ENCODE measurements at places on chromosomes 2 and 18. TPM values are rescaled to one million over a fixed set of nuclear protein-coding genes. Genes with fewer than 3 reads are reported as not detected.

PCARE gene
- total RNA-seq = not detected

- H3K27ac ChIP-seq = no peak overlapping the region
- no peaks in the 10 kb centered on the region for H3K36me3 ChIP-seq
- no peaks in the 10 kb centered on the region for H3K4me1 ChIP-seq
- H3K4me3 ChIP-seq = no peak overlapping the region
These were observed 48.6 kb downstream of the AP1S3 start for GRCh38 chr2:223788826-223789225.

ARHGEF4 gene
- 4.8 TPM for total RNA-seq

GRCh38 chr2:64812285-64812684 is 158.6 kb upstream of the SERTAD2 start:
- no peaks in the 10 kb centered on the region for H3K36me3 ChIP-seq
- DNase-seq = no peak
- peaks cover 9% of the 10 kb centered on the region for H3K4me1 ChIP-seq
- H3K27ac ChIP-seq = no peak overlapping the region

GRCh38 chr18:74546751-74547530 is 12.6 kb downstream of the CNDP1 start:
- H3K27me3 ChIP-seq = no peaks in the 10 kb centered on the region
- no peak overlapping the region for H3K27ac ChIP-seq
- no peaks in the 10 kb centered on the region for H3K36me3 ChIP-seq
- no peak overlapping the region for H3K4me3 ChIP-seq
- H3K4me1 ChIP-seq = no peaks in the 10 kb centered on the region

DNA sequence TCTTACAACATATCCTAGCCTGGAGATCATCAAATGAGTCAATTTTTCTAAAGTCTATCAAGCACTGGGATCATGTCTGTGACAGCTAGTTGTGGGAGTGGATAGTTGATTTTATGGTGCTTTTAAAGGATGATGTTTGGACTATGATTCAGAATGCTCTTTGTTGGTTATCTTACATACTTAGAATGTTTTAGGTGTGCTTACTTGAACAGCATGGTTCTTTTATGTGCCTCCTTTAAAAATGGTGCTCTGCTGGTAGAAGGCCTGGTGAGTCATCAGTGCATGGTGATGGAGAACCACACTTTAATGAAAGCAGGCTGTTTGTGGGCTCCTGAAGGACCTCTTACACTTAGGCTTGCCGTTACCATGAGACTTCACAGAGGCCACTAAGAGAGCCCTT is 682.7 kb upstream of the FANCL start:
- peak overlapping the region; percentile 62 for H3K27ac ChIP-seq
- H3K4me1 ChIP-seq = peaks cover 29% of the 10 kb centered on the region
- H3K36me3 ChIP-seq = no peaks in the 10 kb centered on the region
- H3K4me3 ChIP-seq = no peak overlapping the region
- peak; percentile 93 for DNase-seq

DNA sequence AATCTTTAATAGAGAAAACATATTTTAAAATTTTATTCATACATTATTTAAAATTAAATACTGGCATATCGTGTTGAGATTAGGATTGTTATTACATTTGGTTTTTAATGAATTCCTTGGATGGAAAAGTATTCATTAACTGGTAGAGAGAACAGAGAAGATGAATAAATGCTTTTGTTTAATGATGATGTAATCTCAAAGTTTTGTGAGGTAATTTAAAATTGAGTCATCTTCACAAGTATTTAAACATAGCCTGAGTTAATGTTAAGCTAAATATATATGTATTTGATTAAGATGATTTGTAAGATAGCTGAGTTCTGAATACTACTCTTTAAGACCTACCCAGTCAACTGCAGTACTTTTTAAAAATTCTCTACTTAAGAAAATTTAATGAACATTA is 713.4 kb upstream of the VRK2 start:
- no peaks in the 10 kb centered on the region for H3K36me3 ChIP-seq
- no peaks in the 10 kb centered on the region for H3K4me1 ChIP-seq
- no peak overlapping the region for H3K27ac ChIP-seq

DNA sequence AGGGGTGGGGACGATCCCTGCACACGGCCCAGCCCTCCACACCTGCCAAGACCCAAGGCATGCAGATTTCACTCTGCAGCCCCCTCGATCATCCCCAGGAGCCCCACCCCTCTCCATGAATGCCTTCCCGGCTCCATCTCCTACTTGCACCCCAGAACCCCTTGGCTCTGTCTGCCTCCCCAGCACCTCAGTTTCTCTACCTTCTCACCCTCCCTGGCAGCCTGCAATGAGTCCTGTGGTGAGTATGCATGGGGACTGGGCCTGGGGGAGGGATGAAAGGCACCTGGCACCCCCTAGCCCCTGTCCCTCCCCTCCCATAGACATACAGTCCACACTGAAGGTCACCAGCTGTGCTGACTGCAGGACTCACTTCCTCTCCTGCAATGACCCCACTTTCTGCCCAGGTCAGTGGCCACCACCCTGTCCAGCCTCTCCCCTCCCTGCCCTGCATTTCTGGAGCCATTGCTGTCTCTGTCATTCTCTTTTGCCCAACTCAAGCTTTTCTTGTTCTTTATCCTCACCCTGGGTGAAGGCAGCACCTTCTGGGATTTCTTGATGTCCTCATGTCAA is 1.0 kb downstream of the TEX51 start:
- no peak overlapping the region for H3K4me3 ChIP-seq
- no peaks in the 10 kb centered on the region for H3K27me3 ChIP-seq
- DNase-seq = no peak
- H3K27ac ChIP-seq = no peak overlapping the region

GIGYF2 gene
- total RNA-seq = 40.9 TPM

CCDC121 gene
- total RNA-seq = 1.2 TPM

SLC14A1 gene
- total RNA-seq = not detected

GKN2 gene
- not detected for total RNA-seq

- peak; percentile 47 for DNase-seq
- no peak overlapping the region for H3K4me3 ChIP-seq
- H3K27ac ChIP-seq = no peak overlapping the region
- peaks cover 1% of the 10 kb centered on the region for H3K4me1 ChIP-seq
- H3K36me3 ChIP-seq = no peaks in the 10 kb centered on the region
These were observed 52.5 kb downstream of the KCNE4 start for GRCh38 chr2:223104336-223105132.

- DNase-seq = no peak
- H3K27ac ChIP-seq = no peak overlapping the region
- no peaks in the 10 kb centered on the region for H3K36me3 ChIP-seq
- no peak overlapping the region for H3K4me3 ChIP-seq
- H3K4me1 ChIP-seq = no peaks in the 10 kb centered on the region
These were observed 154.2 kb upstream of the MYCN start for GRCh38 chr2:15786003-15786654.

DNA sequence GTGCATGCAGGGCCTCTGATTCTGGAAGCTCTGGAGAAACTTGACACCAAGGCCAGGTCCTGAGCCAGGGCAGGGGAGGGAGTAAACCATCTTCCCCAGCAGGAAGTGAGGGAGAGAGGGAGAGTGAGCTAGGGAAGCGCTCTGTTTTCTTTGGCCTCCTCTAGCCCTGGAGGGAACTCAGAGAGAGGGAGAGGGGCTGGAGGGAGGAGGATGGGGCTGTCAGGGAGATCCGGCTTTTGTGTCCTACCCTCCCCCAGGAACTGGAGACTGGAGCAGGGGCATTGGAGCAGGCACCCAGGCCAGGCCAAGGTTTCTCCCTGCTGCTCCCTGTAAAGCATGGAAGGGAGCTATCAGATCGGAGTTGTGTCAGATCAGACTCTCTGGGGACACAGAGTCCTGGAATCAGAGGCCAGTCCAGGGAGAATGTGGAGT is 22.7 kb upstream of the PKDCC start:
- no peaks in the 10 kb centered on the region for H3K36me3 ChIP-seq
- H3K4me3 ChIP-seq = no peak overlapping the region
- H3K27ac ChIP-seq = no peak overlapping the region
- H3K4me1 ChIP-seq = peaks cover 28% of the 10 kb centered on the region
- no peaks in the 10 kb centered on the region for H3K27me3 ChIP-seq
- peak; percentile 79 for DNase-seq

ASB18 gene
- not detected for total RNA-seq

Measured in astrocyte (in vitro differentiated cells and primary cell).